KG1 (cell line): ENCODE measurements at places on chromosomes 12 and 14.

GRCh38 chr12:55227643-55228042, 6.8 kb downstream of the OR10A7 start:
- DNase-seq = no peak

GRCh38 chr12:26318661-26319068, 123.3 kb downstream of the SSPN start:
- DNase-seq = no peak

DNA sequence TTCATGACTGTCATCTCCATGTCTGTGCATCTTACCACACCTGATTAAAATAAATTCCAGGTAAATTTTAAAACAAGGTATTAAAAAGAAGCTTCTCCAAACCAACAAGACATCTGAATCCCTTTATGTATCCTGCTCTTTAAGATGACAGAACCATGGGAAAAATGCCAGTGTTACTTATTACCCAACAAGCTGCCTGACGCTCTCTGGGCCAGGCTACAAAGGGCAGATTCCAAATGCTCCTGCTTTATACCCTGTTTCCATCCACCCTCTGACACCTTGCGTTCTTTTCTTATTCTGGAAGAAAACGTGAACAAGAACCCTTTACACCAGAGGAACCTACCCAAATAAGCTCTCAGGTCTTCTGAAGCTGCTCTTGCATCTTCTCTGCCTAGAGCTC, 70.7 kb downstream of the SLC8A3 start:
- no peak for DNase-seq

DNA sequence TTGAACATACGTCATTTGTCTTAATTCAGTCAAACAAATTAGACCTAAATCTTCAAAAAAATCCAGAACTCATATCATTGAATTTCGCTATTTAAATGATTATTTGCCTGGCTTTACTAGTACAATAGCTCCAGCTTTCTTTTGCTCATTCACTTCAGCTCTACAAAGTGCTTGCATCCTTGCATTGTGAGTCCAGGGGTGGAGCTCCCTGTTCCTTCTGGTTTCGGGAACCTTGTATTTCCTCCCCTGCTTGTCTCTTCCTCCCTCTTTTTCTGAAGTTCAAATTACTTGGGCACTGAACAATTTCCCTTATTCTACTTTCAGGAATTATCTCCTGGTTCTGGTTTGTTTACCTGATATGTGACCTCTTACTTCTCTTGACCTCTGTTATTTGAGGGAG, 58.1 kb upstream of the KITLG start:
- DNase-seq = no peak

DNA sequence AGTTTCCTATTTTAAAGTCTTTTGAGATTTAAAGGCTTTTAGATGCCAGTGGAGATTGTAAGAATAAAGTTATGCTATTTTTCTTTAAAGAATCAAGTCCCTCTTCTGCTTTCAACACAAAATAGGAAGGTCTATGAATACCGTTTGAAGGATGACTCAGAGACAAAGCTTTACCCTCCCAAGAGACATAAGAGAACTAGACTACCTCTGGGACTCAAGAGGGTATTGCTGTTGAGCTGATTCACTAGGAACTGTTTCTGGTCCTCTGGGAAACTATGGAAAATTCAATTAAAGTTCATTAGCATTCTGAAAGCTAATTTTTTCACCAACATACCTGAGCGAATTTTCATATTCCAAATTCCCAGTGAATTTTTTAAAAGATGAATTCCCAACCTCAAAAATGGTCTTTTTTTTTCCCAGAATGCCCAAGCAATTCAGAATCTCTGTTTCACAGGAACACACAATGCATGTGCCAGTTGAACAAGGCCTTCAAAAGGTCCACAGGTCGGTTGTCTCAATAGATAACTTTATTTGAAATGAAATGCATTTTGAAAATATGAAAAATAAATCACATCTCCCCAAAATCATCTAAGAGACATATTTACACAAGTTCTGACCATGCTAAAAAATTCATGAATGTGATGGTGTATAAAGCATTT, 6.5 kb downstream of the PHLDA1 start:
- DNase-seq = no peak

GRCh38 chr12:122729583-122730214, 945 bp downstream of the HCAR1 start:
- DNase-seq = no peak

- DNase-seq = no peak
These were observed 572.8 kb upstream of the STXBP6 start for GRCh38 chr14:25622763-25623162.

GRCh38 chr12:47079981-47080724, 394 bp upstream of the AMIGO2 start:
- no peak for DNase-seq

GRCh38 chr14:62179367-62180018, 417.3 kb downstream of the SNAPC1 start:
- DNase-seq = peak; percentile 32

DNA sequence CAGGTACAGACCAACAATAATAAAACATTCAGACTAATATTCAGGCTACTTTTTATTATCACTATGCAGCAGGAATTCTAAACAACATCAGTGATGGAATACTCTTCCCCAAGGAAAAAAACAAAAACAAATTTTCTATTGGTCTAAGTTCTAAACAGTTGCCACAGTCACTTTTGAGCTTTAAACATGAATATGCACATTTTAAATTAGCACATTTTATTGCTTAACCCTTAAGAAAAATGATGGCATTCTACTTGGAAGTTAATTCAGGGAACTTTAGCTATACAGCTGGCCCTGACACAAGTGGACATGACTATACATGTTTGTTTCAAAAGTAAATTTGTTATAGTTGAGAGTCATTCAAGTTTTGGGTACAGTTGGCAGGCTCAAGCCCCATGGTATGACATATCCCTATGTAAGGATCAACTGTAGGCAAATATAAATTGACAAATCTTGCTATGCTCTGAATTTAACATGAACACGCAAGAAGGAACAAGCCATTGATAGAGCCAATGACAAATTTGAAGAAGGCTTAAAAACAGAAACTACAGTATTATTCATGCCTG, 224.3 kb upstream of the AMIGO2 start:
- DNase-seq = no peak

- DNase-seq = no peak
These were observed 190.2 kb upstream of the SLC38A2 start for GRCh38 chr12:46562625-46563225.

DNA sequence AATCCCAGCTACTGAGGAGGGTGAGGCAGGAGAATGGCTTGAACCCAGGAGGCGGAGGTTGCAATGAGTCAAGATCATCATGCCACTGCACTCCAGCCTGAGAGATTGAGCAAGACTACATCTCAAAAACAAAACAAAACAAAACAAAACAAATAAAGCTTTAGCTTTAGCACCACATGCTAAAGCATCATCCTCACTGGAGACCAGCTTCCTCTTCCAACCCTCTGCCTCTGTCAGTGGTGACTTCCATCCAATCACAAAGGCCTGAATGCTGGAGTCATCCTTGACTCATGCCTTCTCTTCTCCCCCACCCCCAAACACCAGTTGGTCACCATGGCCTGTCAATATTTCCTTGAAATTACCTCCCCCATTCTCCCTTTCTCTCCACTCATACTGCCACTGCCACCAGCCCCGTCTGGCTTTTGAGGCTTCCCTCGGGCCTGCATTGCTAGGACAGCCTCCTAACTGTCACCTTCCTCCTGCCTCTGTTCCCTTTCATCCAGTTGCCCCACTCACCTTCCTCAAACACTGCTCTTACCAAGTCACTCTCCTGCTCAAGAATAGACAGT, 1.4 kb downstream of the ZNF385A start:
- DNase-seq = no peak

GRCh38 chr12:103903993-103904392, 26.2 kb upstream of the HSP90B1 start:
- DNase-seq = no peak

DNA sequence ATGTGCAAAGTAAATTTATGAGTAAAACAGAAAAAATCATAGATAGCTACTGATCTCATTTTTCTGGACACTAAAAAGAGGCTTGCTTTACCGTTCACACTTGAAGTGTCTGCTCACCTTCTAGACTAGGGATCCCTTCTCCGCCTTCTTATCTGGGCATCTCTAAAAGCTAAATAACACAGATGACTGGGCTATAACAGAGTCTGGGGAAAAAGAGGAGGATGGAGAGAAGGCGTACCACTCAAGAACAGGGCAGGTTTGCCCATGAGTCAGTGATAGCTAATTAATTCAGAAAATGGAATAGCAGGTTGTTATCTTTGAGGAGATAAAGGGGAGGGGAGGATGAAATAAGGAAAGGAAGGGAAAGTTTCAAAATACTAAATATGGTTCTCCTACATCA, 185.3 kb downstream of the MED13L start:
- no peak for DNase-seq

- no peak for DNase-seq
These were observed 1865.6 kb upstream of the FLRT2 start for GRCh38 chr14:83664389-83664788.

DNA sequence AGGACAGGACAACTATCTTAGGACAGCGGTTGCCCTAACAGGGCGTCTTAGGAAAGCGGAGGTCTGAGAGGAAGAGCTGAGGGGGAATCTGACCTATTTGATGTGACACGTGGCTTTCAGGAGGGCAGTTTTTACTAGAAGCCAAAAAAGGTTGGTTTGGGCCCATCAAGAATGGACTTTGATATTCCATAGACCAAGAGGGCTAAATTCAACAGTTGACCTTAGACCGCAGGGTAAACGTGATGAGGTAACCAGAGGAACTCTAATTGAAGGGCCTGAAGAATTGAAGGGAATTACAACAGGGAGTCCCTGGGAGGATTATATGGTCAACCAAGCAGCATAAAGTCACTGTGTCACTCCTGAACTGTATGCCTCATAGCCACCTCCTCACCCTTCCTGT, 11.5 kb downstream of the C1S start:
- DNase-seq = no peak

GRCh38 chr12:454833-455232, 4.9 kb upstream of the B4GALNT3 start:
- no peak for DNase-seq

GRCh38 chr14:90654831-90655276, 161.4 kb downstream of the TTC7B start:
- DNase-seq = no peak

- no peak for DNase-seq
These were observed 45.7 kb upstream of the CLMN start for GRCh38 chr14:95365401-95365800.

- DNase-seq = no peak
These were observed 41.9 kb upstream of the BDKRB2 start for GRCh38 chr14:96162741-96163140.

- DNase-seq = no peak
These were observed 100.2 kb downstream of the NUMB start for GRCh38 chr14:73358187-73358586.

DNA sequence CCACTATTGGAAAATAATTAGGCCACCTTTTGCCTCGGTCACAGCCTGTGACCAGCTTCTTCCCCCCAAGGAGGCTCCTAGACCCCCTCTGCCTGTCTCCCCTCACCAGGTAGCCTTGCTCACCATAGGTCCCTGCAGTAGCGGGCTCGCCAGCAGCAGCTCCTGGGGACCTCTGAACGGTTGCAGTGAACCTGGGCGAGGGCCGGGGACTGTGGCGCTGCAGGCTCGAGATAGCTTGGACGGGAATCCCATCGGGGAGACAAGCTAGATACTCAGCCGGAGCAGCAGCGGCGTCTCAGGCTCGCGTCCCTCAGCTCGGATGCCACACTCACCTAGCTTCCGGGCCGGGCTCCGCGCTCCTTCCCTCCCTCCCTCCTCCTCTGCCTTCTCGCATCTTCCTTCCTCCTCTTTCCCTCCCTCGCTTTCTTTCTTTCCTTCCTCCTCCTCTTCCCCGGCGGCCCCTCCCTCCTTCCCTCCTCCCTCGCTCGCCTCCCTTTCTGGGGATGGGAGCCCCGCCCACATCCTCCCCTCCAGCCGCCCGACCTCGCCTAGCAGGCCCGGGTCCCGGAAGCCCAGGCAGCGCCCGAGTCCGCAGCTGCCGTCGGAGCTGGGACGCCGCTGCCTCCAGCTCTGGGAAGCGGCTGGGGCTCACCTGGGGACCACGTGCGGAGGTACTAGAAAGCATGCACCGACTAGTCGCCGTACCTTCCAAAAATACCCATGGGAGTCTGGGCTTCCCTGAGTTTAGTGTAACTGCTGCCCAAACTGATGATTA, at the start of gene BMP4:
BMP4 (minus strand) TSS at position 399 of the 775 bp plus-strand sequence. CDS start 4,603 bp downstream, outside the sequence.
- DNase-seq = no peak

- peak; percentile 17 for DNase-seq
These were observed 1.6 kb upstream of the DGKA start for GRCh38 chr12:55929306-55929791.

DNA sequence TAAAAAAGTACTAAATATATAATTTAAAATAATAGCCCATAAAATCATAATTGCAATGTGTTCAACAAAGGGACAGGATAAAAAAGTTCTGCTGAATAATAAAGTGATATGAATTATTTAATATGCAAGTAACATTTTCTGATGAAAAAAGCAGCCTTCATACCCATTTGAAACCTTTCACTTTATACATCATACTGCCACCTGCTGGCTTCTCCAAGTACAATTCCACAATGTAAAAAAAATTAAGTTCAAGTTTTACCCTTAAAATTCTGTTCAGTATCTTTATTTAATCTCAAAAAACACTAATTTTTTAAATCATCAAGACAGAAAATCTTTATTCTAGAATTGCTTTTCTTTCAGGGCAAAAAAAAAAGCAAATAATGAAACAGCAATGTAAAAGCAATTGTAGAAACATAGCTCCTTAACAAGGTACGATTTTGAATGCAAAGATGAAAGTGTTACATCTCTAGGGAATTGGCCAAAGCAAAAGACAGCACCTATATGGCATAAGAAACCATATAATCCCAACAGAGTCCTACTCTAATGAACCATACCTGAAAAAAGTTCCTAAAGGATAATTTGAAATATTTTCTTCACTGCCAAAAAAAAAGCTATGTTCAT, 15.0 kb downstream of the MDM1 start:
- DNase-seq = peak; percentile 49

DNA sequence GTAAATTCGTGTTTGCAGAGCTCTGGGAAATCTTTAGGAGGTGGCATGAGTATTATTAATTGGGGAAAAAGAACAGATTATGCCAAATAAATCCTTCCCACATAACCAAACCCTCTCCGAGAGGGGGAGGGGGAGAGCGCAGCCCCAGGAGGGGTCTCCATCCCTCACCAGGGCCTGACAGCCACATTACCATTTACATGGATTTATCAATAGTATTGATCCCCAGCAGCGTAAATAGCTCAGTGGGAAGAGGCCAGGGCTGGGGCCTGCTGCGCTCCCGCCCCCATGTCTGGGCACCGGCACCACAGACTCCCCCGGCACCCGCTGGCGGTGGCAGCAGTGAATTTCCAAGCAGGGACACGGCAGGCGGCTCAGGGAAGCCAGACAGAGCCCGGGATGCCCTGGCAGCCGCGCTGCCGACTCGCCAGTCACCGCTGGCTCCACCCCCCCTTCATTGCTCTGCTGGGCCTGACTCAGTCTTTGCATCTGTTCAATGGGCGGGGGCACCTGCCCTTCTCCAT, 2.4 kb downstream of the NCOR2 start:
- DNase-seq = no peak

GRCh38 chr14:70906793-70907175, 475 bp upstream of the PCNX1 start:
- DNase-seq = no peak
